Cerebellum (tissue), 4 donors: ENCODE measurements at places on chromosomes 4 and X.

- no peak for DNase-seq
Observed at GRCh38 chrX:40503094-40503493, 77.7 kb upstream of the ATP6AP2 start.

- DNase-seq: no peak
Observed at GRCh38 chr4:138317175-138317748, 75.1 kb upstream of the SLC7A11 start.

DNA sequence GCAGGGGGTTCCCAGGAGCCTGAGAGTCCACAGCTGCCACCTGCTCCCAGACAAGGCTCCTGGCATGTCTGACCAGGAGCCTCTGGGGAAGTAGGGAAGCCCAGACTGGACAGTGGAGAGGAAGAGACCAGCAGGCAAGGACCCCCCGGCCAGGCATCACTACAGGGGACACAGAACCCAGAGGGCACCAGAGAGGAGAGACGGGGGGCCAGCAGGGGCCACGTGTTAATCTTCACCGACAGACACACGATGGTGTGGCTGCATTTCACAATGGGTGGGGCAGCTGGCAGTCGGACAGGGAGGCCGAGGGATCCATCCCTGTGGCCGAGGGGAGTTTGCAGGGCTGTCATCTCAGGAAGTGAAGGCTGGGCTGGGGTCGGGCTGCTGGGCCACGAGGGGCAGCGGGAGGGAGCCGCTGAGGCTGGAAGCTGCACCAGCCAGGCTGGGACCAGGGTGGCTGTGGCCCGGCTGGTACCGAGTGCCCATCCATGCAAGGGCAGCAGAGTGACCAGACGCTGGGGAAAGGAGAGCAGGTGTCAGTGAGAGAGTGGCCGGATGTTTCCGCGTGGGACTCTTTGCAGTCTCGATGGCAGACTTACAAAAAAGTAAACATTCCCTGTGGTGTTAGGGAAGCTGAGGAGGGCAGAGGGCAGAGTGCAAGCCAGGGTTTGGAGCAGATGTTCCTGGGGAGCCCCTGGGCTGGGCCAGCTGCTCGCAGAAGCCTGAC is 4.7 kb downstream of the PDE6B start:
- no peak for DNase-seq

- DNase-seq: no peak
Observed at GRCh38 chr4:123478859-123479345, 82.3 kb downstream of the SPRY1 start.

DNA sequence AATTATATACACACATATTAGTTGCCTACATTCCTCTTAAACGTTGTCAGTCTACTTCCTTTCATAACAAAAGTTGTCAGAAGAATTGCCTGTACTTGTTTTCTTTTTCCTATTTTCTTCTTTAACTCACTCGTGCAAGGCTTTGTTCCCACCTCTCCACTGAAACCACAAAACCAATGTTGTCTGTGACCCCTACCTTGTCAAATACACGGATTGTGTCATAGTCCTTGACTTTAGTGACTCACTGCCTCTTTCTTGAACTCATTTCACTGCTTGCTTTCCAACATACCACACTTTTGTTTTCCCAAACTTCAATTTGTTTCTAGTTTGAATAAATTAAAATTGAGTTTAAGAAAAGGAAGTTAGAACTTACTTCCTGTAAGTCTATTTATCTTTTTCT is 283.9 kb upstream of the AGA start:
- no peak for DNase-seq

DNA sequence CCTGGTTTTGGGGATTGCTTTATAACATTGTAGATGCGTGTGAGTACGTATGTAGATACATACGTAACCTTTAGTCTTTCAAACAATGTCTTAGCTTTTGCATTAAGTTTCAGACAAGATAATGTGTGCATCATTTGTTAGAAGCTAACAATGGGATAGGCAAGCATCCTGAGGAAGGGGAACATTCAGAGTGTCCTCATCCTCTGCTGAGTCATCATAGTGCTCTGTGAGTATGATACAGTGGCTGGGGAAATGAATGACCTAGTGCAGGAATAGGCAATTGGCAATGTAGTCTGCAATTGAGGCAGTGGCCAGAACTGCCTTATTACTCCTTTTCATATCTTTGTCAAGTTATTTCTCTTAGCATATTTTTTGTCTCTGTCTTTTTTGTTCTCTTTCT is 7.3 kb downstream of the NAP1L5 start:
- DNase-seq: no peak

GRCh38 chr4:139851639-139852038 is 186.0 kb downstream of the MGST2 start:
- no peak for DNase-seq

GRCh38 chr4:154727540-154727939 is 16.3 kb upstream of the LRAT start:
- DNase-seq: no peak

DNA sequence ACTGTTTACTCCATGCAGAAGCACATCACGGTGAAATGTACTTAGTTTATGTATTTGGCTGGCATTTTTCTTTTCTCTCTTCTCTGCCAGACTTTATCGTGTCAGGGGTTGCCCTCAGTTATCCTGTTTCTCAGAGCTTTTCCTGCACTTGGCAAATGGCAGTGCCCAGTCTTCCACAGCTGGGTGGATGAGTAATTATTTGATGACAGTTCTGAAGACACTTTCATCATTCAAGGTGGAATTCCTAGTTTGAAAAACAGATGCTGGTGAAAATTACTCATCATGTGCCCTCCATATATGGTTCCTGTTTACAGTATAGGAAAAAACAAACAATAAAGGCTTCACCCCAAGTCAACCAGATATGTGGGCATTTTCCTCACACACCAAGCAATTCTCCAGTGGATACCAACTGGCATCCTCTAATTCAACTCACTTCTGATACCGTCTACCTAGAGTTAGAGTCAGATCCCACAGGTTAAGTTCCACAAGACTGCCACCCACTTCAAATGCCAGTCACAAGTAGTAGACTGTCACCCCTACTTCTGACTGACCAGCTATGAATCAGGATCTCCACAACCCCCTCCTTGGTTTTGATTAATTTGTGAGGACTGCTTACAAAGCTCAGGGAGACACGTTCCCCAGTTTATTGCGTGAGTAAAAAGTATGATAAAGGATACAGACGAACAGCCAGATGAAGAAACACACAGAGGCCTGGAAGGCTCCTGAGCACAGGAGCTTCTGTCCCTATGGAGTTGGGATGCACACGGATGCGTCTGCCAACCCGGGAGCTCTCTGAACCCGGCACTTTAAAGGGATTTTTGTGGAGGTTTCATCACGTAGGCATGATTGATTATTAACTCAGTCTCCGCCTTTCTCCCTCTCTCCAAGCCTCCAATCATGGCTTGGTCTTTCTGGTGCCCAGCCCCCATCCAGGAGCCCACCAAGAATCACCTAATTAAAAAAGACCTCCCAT is 72.9 kb downstream of the CLDN34 start:
- no peak for DNase-seq

- no peak for DNase-seq
Observed at GRCh38 chrX:8987672-8988250, 46.2 kb downstream of the FAM9B start.

- no peak for DNase-seq
Observed at GRCh38 chrX:16061296-16061695, 62.1 kb upstream of the GRPR start.

DNA sequence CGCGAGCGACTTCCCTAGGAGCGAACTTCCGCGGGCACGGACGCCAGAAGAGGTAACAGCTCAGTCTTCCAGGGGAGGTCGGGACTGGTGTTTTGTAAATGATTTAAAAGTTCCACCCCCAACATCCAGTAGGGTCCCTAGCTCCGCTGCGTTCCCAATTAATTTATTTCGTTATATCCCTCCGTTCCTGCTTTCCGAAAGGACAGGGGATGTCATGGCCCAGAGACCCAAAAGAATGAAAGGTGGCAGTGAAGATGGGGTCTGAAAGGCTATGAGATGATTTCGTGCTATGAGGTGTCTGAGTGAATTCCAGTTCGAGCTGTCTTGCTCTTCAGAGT is 373 bp upstream of the SMIM43 start:
- DNase-seq: no peak

- no peak for DNase-seq
Observed at GRCh38 chr4:139315221-139315675, 13.0 kb upstream of the NDUFC1 start.

DNA sequence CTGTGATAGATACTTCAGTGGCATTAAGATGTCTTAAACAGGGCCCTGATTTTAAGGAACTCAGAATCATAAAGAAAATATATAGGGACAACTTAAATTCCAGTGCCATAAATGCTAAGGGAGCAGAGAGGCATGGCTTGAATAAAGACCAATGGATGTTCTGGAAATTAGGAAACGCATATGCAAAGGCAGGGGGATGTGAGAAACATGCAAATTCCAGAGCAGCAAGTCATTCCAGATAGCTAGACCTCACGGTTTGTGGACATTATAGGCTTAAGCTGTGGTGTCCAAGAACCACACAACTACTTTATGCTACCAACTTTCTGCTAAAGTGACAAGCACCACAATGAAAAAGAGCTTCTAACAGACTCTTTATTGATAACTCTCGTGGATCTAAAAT is 132.6 kb upstream of the ANK2 start:
- no peak for DNase-seq

GRCh38 chrX:42837101-42837726 is 59.3 kb upstream of the PPP1R2C start:
- no peak for DNase-seq

- no peak for DNase-seq
Observed at GRCh38 chrX:123188081-123188480, 4.0 kb downstream of the GRIA3 start.

DNA sequence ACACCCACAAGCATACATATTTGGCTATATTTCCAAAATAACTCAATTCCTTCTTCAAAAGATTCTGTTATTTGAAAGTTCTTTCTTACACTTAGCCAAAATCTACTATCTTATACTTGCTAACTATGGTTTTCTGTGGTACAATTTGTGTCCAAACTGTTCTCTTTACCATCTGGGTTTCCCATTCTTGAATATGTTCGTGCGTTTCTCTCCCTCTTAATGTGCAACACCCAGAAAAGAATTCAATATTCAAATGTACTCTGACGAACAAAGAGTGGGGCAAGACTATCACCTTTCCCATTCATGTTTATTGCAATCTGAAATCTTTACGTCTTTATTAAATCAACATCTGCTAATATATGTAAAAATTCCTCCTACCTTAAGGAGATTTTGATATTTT is 912.7 kb downstream of the FAT4 start:
- DNase-seq: no peak

GRCh38 chr4:2961811-2962441 is 1.3 kb downstream of the NOP14 start:
- DNase-seq: no peak

DNA sequence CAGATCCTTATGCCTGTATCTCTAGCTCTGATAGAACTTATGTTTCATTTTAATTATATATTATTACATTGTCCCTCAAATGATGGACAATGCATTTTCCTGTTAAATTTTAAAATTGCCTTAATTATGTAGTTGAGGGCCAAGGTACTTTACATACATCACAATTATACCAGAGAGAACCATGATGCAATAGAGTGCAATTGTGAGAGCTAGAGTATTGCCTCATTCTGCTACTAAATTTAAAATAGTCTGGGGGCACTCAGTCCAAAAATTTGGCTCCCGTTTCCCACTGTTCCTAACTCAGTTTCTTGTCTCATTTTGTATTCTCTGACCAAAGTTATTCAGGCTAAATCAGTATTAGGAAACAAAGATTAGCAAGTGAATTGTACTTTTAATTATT is 378.5 kb upstream of the ZFP42 start:
- no peak for DNase-seq

- no peak for DNase-seq
Observed at GRCh38 chr4:185036019-185036418, 17.7 kb downstream of the HELT start.

DNA sequence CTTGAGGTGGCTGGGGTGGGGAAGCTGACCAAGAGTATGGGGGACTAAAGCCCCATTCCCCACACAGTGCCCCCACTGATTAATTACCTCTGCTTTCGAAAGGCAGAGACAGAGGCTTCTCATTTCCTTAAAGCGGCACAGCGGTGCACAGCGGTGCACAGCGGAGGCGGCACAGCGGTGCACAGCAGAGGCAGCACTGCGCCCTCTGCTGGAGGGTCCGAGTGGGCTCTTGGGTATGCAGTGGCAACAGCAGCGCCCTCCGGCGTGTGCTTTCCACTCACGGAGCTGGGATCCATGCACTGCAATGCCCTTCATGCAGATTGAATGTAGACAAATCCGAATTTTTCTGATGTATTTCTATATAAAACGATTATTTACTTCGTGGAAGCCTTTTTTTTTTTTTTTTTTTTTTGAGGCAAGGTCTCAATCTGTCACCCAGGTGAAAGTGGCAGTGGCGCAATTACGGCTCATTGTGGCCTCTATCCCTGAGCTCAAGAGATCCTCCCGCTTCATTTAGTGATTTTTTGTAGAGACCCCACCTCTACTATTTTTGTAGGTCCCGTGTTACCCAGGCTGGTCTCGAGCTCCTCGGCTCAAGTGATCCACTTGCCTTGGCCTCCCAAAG is 19.7 kb upstream of the PRPS2 start:
- DNase-seq: no peak

GRCh38 chr4:25377572-25378436 is 741 bp downstream of the ANAPC4 start:
- no peak for DNase-seq

DNA sequence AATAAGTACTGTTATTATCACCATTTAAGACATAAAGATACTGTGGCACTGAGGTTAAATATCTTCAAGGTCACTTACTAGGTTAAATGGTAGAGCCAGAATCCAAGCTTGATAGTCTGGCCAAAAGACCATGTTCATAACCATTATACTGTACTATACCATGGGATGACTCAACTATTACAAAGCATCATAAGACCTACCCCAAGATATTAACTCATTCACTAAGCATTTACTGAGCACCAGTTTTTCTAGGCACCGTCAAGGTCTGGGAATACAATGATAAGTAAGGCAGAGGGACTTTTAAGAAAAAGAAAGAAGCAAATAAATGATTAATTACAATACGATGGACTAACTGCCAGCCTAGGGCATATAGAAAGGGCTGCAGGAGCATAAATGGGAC is 95.5 kb upstream of the KCTD8 start:
- no peak for DNase-seq

- DNase-seq: no peak
Observed at GRCh38 chr4:162921178-162921785, 245.4 kb downstream of the NAF1 start.

- DNase-seq: no peak
Observed at GRCh38 chr4:140046543-140046942, 107.4 kb downstream of the MAML3 start.

- no peak for DNase-seq
Observed at GRCh38 chr4:153488006-153488891, 22.1 kb downstream of the TMEM131L start.

DNA sequence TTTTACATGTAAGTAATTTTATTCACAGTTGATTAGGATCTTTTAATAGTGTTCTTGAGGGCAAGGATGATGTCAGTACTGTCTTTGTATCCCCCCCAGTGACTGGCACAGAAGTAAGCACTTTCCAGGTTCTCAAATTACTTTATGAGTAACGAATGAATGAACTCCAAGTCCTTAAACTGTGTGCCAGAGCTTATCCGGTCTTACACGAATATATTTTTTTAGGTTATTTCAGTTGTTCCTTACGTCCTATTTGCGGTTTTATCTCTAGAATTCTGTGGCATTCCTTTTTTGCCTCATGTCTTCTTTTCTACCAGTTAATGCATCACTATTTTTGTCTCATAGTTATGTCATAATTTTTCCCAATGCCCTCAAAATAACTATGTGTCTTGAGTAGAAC is 106.9 kb upstream of the MID1IP1 start:
- DNase-seq: no peak

GRCh38 chr4:7217039-7217438 is 24.7 kb downstream of the SORCS2 start:
- no peak for DNase-seq
